Aorta (tissue), 5 donors: ENCODE measurements at places on chromosomes 1 and 21.
A peak's percentile ranks its signal among the peaks of the same experiment; 100 is the strongest.

DNA sequence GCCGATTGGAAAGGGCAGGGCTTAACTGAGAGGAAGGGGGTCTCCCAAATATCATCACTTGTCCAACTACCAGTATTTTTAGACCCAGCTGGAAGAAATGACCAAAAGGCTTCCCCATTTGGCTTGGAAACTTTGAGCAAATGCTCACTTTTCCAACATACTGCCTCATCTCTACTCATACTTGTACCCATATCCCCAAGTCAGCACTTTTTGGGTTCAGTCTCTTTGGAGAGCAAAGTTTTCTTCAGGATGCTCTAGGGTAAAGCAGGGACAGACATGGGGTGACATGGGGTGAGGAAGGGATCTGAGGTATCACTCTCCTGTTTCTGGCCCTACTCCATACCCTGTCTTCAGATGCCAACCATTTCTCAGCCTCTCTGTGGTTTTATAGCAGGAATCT, 27.2 kb downstream of the LRRN2 start:
- no peak for DNase-seq

GRCh38 chr1:232687728-232688127, 57.8 kb upstream of the SIPA1L2 start:
- no peak for DNase-seq

DNA sequence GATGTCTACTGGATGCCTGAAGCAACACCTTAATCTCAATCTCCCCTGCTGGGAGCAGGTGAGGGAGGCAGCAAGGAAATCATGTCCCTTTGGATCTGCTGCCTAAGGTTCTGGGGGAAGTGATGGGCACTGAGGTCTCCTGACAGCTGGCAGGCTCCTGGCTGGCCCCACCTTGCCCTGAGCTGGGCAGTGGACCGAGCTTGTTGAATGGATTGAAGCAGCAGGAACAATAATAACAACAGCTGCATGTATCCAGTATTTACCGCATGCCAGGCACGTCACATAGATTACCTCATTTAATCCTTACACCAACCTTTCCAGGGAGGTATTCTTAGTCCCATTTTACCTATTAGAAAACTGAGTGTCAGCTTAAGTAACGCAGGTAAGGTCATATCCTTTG, 133.9 kb downstream of the PLXNA2 start:
- DNase-seq: no peak

DNA sequence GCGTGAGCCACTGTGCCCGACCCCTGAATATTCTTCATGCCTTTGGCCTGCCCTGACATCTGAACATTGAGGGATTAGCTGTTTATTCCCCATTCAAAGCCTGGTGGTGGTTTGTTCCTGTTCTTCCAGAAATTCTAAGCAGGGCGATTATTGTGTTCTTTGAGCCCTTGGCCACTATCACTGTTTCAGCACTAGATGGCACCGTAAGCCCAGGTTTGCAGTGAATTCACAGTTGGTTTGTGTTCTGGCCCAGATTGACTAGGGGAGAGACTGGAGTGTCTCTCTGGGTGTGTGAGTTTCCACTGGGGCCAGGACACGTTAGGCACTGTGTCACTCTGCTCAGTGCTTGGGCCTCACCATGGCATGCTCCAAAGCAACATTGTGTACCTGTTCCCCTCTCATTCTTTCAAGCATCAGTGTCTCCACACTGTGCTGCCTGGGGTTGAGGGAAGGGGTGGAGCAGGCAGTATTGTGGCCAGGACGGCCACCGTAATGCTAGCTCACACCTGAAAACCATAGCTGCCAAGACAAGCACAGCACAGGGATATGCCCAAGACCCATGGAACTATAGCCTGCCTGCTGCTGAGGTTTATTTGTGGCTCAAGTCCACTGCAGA, 52.7 kb downstream of the PKN2 start:
- DNase-seq: no peak

DNA sequence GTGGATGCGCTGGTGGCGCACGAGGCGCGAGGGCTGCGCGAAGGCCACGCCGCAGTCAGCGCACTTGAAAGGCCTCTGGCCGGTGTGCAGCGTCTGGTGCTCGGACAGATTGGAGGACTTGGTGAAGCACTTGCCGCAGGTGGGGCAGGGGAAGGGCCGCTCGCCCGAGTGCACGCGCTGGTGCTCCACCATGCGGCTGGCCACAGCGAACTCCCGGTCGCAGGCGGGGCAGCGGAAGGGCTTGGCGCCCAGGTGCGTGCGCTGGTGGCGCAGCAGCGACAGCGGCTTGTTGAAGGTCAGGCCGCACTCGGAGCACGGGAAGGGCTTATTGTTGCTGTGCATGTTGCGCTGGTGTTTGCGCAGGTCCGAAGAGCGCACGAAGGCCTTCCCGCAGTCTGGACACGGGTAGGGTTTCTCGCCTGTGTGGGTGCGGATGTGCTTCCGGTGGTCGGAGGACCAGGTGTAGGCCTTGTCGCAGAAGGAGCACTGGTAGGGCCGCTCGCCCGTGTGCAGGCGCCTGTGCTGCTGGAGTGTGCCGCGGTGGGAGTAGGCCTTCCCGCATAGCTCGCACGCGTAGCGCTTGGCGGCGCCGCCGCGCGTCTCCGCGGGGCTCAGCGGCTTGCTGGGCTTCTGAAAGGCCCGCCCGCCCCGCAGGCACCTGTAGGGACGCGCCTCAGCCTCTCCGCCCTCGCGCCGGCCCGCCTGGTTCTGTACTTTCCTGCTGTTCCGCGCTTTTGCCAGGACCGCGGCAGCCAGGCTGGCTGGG, 4.7 kb downstream of the ZNF648 start:
- DNase-seq: no peak

DNA sequence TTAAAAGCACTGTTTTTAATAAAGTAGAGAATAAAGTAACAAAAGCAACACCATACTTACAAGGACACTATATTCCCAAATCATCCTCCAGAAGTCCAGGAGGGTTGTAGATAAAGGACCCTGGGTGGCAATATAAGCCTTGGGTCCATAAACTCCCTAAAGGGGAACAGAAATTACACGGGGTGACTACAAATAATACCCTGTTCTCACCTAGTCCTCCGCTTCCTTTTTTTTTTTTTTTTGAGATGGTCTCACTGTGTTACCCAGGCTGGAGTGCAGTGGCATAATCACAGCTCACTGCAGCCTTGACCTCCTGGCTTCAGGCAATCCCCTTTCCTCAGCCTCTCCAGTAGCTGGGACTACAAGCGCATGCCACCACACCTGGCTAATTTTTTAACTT, 13.1 kb downstream of the PTPN22 start:
- DNase-seq: no peak

DNA sequence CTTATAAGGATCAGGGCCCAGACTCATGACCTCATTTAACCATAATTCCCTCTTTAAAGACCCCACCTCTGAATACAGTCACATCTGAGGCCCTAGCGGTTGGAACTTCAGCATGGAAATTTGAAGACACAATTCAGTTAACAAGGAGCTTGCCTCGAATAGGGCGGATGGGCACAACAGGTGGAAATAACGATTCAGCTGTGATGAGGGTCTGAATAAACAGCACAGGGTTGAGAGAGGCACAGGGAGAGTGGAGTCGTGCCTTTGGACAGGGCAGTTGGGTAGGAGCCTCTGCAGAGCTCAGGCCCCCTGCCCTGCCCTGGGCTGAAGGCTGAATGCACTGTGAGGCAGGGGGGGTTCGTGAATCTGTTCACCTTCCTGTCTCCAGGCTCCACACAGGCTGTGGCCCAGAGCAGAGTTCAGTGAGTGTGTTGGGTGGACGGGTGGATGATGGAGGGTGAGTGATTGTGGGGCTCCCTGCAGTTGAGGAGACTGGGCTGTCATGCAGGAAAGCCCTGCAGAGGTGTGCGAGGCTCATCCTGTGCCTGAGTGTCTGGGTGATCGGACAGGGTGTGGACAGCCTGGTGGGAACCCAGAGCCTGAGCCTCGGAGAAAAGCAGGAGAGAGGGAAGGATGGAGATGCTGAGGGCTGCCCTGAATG, 243.1 kb downstream of the FOXD2 start:
- no peak for DNase-seq

DNA sequence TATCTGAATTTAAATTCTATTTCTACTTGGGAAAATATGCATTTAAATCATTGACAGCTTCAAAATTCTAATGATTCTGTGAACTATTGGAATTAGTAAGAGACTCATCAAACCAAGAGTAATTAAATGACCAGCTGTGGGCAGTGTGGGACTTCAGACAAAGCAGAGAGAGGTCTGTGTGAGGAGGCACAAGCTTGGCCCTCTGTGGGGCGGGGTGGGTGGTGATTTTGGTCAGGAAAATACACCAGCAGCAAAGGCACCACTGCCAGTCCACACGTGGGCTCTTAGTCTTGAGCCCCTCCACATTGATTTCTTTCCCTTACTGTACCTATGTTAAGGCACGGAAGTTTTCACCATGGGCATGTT, 39.2 kb upstream of the RAB4A start:
- no peak for DNase-seq

GRCh38 chr1:153465811-153466636, 5.6 kb upstream of the S100A7 start:
- peak; percentile 90 for DNase-seq

DNA sequence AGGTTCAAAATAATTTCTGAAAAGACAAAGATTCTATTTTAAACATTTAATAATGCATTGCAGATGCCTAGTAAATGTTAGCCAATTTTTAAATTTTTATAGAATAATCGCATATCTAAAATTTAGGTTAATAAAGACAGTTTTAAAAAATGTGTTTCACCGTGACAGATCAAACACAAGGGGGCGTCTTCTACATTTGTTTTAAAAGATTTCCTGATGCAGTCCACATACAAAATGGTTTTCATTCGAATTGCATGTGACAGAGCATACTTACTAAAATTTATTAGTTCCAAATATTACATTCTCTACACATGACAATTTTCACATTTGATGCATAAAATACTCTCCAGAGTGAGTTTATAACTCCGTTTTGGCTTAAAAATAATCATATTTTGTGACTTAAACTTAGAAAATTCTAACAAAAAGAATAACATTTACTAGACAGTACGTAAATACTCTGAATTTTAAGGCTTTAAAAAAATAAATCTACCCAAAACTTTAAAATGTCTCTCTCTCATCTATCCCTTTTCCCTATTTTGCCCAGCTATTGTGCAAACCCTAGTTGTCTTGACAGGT, 75.5 kb downstream of the ADAMTS1 start:
- DNase-seq: no peak

- no peak for DNase-seq
Measured at GRCh38 chr21:32009263-32009662, 136.4 kb downstream of the HUNK start.

DNA sequence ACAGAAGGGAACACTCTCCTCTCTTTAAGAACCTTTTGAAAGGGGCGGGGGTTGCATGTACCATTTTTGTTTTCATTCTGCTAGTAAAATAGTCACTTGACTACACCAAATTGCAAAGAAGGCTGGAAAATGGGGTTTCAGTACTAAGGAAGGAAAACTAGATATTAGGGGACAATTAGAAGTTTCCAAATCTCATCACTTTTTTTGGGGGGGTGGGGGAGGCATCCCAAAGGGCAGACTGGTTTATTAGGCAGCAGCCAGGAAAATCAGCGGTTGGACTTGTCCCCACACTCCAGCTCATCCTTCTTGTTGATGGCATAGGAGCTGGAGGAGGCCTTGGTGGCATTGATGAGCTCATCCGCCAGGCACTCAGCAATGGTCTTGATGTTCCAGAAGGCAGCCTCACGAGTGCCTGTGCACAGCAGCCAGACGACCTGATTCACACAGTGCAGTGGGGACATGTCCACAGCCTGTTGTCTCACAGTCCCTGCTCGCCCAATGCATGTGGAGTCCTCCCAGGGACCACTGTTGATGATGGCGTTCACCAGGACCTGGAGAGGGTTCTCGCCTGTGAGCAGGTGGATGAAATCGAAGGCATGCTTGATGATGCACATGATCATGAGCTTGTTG, 1.7 kb upstream of the TMEM50B start:
- no peak for DNase-seq

- peak; percentile 95 for DNase-seq
Measured at GRCh38 chr1:156727926-156728598, at the start of gene METTL25B. METTL25B (plus strand) TSS chr1:156728469; CDS start chr1:156729105, 636 bp downstream.

GRCh38 chr1:176888471-176889032, 276.0 kb downstream of the ASTN1 start:
- no peak for DNase-seq

DNA sequence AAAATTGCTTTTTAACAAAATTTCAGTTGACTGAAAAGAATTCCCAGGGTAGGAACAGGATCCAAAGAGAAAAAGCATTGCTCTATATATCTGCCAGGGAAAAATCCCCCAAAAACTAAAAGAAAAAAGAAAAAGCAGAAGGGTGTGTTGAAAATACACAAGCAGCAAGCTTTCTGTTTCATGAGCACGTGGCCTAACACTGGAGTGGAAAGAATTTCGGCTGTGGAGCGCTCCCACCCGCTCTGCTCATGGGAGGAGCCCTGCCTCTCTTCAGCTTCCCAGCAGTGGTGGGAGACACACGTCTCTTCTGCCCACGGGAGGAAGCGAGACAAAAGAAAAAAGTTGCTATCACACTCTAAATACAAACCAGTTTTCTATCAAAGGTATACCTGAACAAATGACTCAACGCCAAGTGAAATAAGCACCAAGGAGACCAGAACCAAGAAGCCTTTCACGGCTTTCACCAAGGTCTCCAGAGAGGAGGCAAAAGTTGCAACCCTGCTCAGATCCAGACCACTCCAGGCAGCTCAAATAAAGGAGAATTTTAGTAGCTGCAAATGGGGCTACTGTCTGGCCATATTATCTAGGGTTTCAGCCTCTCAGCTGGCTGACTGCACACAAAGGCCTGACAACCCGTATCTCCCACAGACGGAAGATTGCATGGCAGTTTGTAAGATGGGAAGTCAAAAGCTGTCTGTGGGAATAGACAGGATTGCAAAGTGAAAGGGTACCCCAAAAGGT, 29.5 kb upstream of the ZNF496 start:
- DNase-seq: peak; percentile 78

GRCh38 chr1:248811514-248812490, 13.9 kb downstream of the SH3BP5L start:
- no peak for DNase-seq

DNA sequence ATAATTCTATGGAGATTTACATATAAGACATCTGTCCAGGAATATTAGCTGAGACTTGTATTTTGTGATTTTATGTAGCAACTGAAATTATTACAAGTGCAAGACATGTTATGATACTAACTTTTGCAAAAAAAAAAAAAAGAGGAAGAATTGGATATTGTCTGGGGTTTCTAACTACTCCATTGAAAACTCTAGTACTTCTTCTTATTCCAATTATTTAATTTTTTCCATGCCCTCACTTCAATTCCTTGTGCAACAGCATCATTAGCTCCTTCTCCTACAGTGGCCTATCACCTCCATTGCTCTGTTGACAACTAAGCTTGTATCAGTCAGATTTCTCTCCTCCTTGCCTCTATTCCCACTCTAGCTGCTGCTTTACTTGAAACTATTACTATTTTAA, 126.6 kb downstream of the PTPRC start:
- no peak for DNase-seq

DNA sequence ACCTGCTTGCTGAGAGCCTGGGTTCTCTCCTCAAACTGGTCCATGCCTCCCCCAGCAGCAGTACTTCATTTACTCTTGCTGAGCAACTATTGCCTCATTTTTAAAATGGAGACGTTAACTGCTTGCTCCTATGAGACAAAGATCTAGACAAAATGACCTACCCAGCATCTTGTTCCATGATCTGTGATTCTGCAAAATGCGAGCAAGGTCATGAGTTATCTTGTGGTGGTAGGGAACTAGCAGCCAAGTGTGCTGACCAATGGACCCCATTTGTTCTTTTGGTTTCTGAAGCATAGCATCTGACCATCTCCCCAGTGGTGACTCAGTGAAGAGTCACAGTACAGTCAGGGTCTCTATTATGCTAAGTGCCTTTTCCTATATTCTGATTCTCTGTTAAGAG, 40.4 kb downstream of the TBX15 start:
- DNase-seq: no peak

GRCh38 chr1:9882296-9882944, 27.6 kb downstream of the CTNNBIP1 start:
- DNase-seq: no peak
